ENCODE measurements at places on chromosomes 1 and 21. TPM values are rescaled to one million over a fixed set of nuclear protein-coding genes. Genes with fewer than 3 reads are reported as not detected.

The TMEM51 gene
- total RNA-seq: 21.3 TPM

The SMIM34 gene
- total RNA-seq: not detected

The CD52 gene
- not detected for total RNA-seq

The NBPF3 gene
- total RNA-seq: 17.8 TPM

The DMBX1 gene
- not detected for total RNA-seq

The CAMK2N1 gene
- total RNA-seq: 12.2 TPM

The RGS1 gene
- total RNA-seq: not detected

The FCGR1A gene
- total RNA-seq: not detected

The PLA2G2D gene
- total RNA-seq: not detected
